IPS DF 6.9 (cell line): ENCODE measurements at places on chromosomes 2 and 18.

GRCh38 chr2:26002632-26003310 is 20.5 kb upstream of the KIF3C start:
- DNase-seq = no peak

- DNase-seq = no peak
Measured at GRCh38 chr2:65798641-65799040, 366.2 kb upstream of the SPRED2 start.

DNA sequence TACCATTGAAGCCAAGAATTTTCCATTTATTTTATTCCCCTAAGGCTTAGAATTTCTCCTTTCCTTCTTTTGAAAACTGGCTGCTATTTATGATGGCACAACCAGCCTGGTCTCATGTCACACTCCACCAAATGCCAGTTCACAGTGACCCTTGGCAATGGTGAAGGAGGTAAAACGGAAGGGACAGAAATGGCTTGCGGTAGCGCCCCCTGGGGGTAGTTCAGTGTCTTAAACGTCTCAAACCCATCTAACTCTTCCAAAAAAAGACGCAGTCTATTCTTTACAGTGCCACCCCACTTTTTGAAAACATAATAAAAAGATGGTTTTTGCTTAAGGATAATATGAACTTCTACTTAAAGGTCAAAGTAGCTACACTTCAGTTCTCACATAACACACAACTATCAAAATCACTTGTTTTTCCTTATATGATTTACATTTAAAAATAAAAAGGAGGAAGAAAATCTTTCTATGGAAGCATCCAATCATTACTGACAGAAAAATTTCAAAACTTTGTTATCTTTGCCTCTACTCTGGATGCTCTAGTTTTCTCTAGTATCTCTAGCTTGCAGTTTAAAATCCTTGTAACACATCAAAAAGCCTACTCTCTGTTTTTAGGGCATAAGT is 28.0 kb downstream of the PNO1 start:
- peak; percentile 55 for DNase-seq

- DNase-seq = no peak
Measured at GRCh38 chr2:115649731-115650130, 1207.3 kb downstream of the DPP10 start.

DNA sequence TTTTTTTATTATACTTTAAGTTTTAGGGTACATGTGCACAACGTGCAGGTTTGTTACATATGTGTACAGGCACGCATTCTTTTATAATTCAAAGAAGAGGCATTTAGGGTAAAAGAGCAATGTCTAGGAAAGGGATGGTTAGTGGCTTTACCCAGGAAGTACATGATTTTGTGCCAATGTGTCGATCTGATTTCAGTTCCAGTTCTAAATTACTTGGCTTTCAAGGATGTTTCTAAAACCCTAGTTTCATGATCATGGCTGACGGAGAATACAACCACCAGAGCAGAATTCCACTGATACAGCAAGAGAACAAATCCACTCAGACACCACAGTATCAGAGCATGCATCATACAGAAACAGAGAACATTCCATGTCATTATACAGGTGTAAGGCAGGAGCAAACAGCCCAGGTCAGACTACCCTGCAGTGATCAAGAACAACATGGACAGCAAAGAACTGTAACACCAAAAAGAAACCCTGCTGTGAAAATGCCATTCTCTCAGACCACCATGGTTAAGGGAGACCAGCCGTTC is 116.7 kb upstream of the STK17B start:
- no peak for DNase-seq

- DNase-seq = no peak
Measured at GRCh38 chr2:239579524-239580198, 178.8 kb upstream of the HDAC4 start.
